Lower lobe of right lung (tissue), 2 donors: ENCODE measurements at places on chromosomes 5 and 9. TPM values are rescaled to one million over a fixed set of nuclear protein-coding genes. Genes with fewer than 3 reads are reported as not detected.

- H3K27ac ChIP-seq: no peak overlapping the region
- no peaks in the 10 kb centered on the region for H3K27me3 ChIP-seq
- peaks cover 12% of the 10 kb centered on the region for H3K4me1 ChIP-seq
- H3K4me3 ChIP-seq: no peak overlapping the region
- no peak for DNase-seq
- H3K36me3 ChIP-seq: peaks cover 6% of the 10 kb centered on the region
Observed at GRCh38 chr9:77864211-77864889, 167.3 kb downstream of the GNAQ start.

DNA sequence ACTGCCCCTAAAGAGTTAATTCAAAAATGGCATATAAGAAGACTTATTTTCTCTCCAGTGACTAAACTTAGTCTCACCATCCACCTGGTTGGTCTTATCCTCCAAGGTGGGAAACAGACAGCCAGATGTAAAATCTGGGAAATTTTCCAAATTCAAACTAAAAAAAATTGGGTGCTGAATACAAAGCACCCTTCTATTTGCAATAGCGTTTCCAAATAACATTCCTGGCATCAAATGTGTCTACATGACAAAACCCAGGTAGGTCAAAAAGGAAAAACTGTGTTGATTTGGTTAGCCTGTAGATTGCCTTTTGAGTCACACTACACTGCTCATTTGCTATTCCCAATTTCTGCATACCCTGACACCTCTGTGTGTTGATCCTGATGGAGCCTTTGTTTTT is 252.2 kb downstream of the NR2F1-AS1 start:
- H3K27ac ChIP-seq: no peak overlapping the region
- no peaks in the 10 kb centered on the region for H3K36me3 ChIP-seq
- DNase-seq: no peak
- no peak overlapping the region for H3K4me3 ChIP-seq
- H3K27me3 ChIP-seq: no peaks in the 10 kb centered on the region

GRCh38 chr9:36941441-36941840 is 92.6 kb downstream of the PAX5 start:
- H3K4me3 ChIP-seq: no peak overlapping the region
- H3K27me3 ChIP-seq: peaks cover 7% of the 10 kb centered on the region
- no peaks in the 10 kb centered on the region for H3K4me1 ChIP-seq
- no peak overlapping the region for H3K27ac ChIP-seq
- DNase-seq: no peak
- no peaks in the 10 kb centered on the region for H3K36me3 ChIP-seq

The PPWD1 gene
- 39.2 TPM for total RNA-seq

GRCh38 chr9:106816524-106816923 is 46.4 kb upstream of the ZNF462 start:
- H3K4me3 ChIP-seq: no peak overlapping the region
- no peaks in the 10 kb centered on the region for H3K36me3 ChIP-seq
- no peaks in the 10 kb centered on the region for H3K27me3 ChIP-seq
- H3K27ac ChIP-seq: no peak overlapping the region
- no peak for DNase-seq
- H3K4me1 ChIP-seq: no peaks in the 10 kb centered on the region

GRCh38 chr9:91429501-91429900 is 5.9 kb upstream of the NFIL3 start:
- H3K4me3 ChIP-seq: no peak overlapping the region
- no peak for DNase-seq
- peak overlapping the region; percentile 39 for H3K27ac ChIP-seq
- H3K27me3 ChIP-seq: no peaks in the 10 kb centered on the region
- H3K36me3 ChIP-seq: no peaks in the 10 kb centered on the region

DNA sequence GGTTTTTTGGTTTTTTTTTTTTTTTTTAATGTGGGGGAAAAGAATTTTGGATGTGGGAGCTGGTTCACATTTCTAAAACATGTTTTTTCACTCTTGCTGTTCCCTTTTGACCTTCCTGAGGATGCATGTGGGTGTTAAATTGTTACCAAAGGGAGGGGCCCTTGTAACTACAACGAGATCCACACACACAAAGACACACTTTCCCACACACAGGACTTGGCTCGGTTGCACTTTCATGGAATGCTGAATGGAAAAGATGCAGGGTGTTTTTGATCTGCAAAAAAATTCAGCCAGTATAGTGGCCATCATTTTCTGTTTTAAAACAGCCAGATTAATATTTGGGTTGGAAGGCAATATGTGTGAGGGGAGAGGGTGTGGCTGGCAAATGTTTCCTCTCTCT is 576.9 kb downstream of the EBF1 start:
- no peaks in the 10 kb centered on the region for H3K36me3 ChIP-seq
- peaks cover 9% of the 10 kb centered on the region for H3K4me1 ChIP-seq
- no peak overlapping the region for H3K27ac ChIP-seq
- no peak for DNase-seq
- H3K4me3 ChIP-seq: no peak overlapping the region

GRCh38 chr5:166505067-166505466 is 1786.4 kb upstream of the WWC1 start:
- H3K27me3 ChIP-seq: no peaks in the 10 kb centered on the region
- no peak overlapping the region for H3K27ac ChIP-seq
- DNase-seq: no peak
- H3K4me1 ChIP-seq: no peaks in the 10 kb centered on the region

DNA sequence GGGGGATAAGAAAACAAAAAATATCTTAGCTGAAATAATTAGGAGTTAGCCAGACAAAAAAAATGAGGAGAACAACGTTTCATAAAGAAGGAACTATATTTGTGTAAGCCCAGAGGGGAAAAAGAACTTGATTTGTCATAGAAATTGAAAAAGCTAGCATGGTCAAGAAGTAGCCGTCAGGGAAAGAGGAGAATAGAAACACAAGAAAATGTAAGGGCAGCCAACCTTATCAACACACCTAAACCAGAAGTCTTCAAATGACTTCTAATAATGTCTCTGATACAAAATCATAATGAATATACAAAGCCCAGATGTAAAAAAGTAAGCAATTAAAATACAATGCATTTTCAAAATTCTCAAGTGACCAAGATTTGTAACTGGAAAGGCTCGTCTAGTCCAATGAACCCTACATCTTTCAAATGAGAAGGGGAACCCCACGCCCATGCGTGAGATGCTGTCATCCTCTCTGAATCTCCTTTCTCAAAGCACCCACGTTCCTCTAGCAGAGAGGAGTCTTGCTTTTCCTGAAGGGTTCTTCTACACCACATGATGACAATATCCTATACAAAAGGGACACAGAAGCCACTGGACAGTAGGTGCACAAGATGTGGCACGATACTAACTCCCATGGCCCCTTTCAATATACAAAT is 103.7 kb downstream of the ARL15 start:
- no peaks in the 10 kb centered on the region for H3K36me3 ChIP-seq
- peaks cover 8% of the 10 kb centered on the region for H3K4me1 ChIP-seq
- H3K27ac ChIP-seq: no peak overlapping the region
- no peak for DNase-seq
- H3K4me3 ChIP-seq: no peak overlapping the region

The ENTPD2 gene
- total RNA-seq: 0.62 TPM

DNA sequence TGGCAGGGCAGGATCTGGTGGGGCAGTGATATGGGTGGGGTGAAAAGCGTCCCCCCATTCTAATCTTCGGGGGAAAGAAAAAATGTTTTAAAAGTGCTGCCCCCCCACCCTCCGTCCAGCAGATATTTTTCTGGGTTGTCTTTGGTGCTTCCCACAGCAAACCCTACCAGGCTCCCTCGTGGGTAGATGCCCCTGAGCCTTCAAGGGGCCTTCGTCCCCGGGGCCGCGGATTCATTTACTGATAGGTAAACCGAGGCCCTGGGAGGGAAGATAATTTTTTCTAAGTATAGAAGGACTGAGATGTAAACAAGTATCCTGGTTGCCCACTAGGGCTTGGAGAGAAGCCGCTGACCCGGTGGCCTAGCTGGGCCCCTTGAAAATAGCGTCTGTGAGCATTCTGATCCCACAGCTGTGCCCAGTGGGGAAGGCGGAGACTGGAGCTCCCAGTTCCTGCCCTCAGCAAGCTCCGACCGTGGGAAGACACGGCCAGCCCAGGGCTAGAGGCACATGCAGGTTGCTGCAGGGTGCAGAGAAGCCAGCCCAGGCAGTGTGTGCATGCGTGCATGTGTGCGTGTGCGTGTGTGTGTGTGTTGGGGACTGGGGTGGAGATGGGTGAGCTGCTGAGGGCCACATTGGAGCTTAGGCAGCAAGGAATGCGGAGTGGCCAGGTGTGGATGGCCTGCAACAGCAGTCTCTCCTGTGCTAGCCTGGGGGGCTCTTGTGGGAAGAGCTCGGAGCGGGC is 6.0 kb upstream of the RXRA start:
- no peaks in the 10 kb centered on the region for H3K36me3 ChIP-seq
- H3K4me3 ChIP-seq: no peak overlapping the region
- DNase-seq: peak; percentile 39

DNA sequence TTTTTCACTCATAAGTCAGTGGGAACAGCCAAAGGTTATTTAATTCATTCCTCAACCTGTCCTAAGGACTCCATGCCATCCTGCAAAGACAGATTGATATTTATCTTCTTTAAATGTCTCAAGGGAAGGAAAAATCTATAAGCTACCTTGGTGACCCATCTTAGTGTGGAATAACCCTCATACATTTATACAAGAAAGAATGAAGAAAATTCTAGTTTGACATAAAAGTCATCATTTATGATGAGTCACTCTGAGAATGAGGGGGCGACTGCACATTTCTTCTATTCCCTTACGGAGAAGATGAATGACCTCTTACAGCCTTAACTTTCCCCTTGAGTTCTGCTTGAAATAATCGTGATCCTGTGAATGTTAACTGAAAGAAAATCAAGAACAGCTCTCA is 26.8 kb upstream of the NUDT12 start:
- no peaks in the 10 kb centered on the region for H3K27me3 ChIP-seq
- H3K27ac ChIP-seq: no peak overlapping the region
- H3K4me3 ChIP-seq: no peak overlapping the region
- no peak for DNase-seq

DNA sequence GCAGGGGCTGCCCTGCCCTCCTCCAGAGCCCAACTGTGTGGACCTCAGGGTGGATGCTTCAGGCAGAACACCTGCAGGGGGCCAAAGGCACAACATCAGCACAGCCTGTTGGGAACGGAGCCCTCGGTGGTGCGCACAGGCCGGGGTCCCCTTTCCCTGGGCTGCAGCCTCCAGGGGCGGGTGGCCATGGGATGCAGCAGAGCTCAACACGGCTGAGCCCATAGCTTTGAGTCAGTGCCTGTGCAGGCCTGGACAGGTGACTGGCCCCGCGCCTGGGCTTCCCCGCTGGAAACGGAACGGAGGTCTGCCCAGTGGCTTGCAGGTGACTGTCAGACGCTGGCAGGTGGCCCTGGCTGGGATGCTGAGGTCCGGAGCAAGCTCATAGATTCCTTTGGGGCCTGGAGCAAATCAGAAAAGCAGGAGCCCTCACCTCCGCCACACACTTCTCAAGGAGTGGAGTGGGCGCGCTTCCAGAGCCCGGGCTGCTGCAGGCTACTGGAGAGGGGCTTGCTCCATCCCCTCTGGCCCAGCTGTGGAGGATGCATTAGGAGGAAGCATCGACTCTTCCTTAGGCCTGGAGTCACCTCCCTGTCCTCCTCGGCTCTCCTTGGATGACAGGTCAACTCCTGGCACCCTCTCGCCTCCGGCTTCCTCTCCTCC is 69.8 kb upstream of the RNU6ATAC start:
- no peak overlapping the region for H3K4me3 ChIP-seq
- no peaks in the 10 kb centered on the region for H3K36me3 ChIP-seq
- no peak overlapping the region for H3K27ac ChIP-seq
- DNase-seq: no peak

The FAM153A gene
- total RNA-seq: 3.7 TPM

- DNase-seq: no peak
- H3K27ac ChIP-seq: no peak overlapping the region
- H3K27me3 ChIP-seq: no peaks in the 10 kb centered on the region
- no peak overlapping the region for H3K4me3 ChIP-seq
Observed at GRCh38 chr5:170651604-170652277, 131.8 kb upstream of the GABRP start.

The TAF1L gene
- not detected for total RNA-seq

GRCh38 chr5:168939887-168940544 is 360.8 kb upstream of the PANK3 start:
- H3K27ac ChIP-seq: no peak overlapping the region
- no peaks in the 10 kb centered on the region for H3K4me1 ChIP-seq
- DNase-seq: no peak
- no peaks in the 10 kb centered on the region for H3K36me3 ChIP-seq

- H3K27ac ChIP-seq: no peak overlapping the region
- DNase-seq: no peak
- H3K4me1 ChIP-seq: no peaks in the 10 kb centered on the region
Observed at GRCh38 chr5:9661316-9662015, 31.3 kb upstream of the TAS2R1 start.

GRCh38 chr5:141223112-141223783 is at the start of gene PCDHB14:
PCDHB14 (plus strand) TSS chr5:141223343; CDS start chr5:141223506, 163 bp downstream.
- no peaks in the 10 kb centered on the region for H3K27me3 ChIP-seq
- no peak within 1 kb of the TSS for H3K27ac ChIP-seq
- no peaks in the 10 kb centered on the region for H3K4me1 ChIP-seq
- H3K36me3 ChIP-seq: no peaks in the 10 kb centered on the region

The DELE1 gene
- 75.0 TPM for total RNA-seq

GRCh38 chr5:62741761-62742160 is 163.1 kb downstream of the LRRC70 start:
- H3K36me3 ChIP-seq: no peaks in the 10 kb centered on the region
- no peak overlapping the region for H3K27ac ChIP-seq
- H3K27me3 ChIP-seq: no peaks in the 10 kb centered on the region
- H3K4me1 ChIP-seq: no peaks in the 10 kb centered on the region
- DNase-seq: no peak

The MROH2B gene
- total RNA-seq: not detected
